ENCODE measurements at places on chromosomes 1 and 21.

GRCh38 chr1:5564578-5565257 is 427.5 kb downstream of the NPHP4 start:
- DNase-seq, result no peak

DNA sequence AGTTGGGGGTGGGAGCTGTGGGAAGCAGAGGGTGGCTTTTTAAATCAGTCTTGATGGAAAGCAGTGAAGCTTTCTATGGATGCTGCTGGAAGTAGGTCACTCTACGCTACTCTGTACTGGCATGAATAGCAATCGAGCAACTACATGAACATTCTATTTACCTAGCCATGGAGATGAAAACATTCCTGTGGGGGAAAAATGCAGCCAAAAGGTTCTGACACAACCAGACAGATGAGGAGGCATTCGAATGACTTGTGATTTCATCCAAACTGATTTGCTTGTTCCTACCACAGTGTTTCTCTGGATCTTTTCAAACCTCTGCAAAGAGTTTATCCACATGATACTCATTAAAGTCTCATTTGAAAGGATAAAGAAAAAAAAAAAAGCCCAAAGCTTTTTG is 95.0 kb downstream of the ASTN1 start:
- no peak for DNase-seq

GRCh38 chr1:121418369-121419049 is 233.7 kb downstream of the SRGAP2C start:
- no peak for DNase-seq

GRCh38 chr1:234871039-234871709 is 257.5 kb downstream of the TOMM20 start:
- no peak for DNase-seq

GRCh38 chr1:40439247-40439646 is 11.0 kb upstream of the ZFP69B start:
- DNase-seq, result no peak

DNA sequence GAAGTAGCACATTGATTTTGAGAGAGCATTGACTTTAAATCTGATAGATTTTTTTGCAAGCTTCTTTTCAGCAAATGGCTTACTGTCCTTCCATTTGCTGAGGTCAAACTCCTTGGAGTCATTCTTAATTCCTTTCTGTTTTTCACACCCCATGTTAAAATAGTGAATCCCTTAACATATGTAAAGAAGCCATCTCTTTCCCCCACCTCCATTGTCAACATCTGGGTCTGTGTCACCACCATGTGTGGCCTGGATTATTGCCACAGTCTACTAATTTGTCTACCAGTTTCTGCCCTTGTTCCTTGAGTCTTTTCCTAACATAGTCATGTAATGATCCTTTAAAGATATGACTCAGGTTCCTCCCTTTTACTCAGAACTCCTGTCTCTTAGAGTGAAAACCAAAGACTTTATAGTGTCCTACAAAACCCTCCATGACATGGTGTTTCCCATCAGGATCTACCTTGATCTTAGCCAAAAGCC is 104.7 kb downstream of the ST6GALNAC3 start:
- DNase-seq, result no peak

DNA sequence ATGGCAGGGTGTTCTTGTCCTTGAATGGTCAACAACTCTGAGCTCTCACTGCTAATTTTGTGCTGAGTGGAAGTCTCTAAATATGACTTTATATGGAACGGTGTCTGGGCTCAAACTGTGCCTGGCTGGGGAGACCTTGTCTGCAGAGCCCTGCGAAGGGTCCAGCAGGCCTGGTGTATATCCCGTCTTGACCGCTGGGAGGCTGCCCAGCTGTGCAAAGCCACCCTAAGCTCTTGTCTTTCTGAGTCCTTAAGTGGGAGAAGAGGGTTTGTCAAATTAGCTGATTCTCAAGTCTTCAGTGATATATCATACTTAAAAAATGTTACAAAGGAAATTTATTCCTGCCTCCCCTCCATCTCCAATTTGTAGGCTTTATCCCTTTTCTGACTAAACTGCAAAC is 198.7 kb downstream of the KCNJ6 start:
- DNase-seq, result no peak

- DNase-seq, result no peak
Measured at GRCh38 chr1:241698177-241698576, 46.1 kb downstream of the WDR64 start.

DNA sequence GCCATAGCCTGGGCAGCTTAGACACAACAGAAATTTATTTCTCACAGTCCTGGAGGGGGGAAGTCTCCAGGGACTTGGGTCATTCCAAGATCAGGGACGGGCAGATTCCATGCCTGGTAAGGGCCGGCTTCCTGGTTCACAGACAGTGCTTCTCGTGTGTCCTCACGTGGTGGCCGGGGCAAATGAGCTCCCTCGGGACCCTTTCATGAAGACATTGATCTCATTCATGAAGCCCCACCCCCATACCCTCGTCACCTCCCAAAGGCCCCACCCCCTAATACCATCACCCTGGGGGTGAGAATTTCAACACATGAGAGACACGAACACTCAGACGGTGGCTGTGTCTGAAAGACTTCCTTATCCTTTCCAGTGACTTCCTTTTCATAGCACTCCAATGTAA is 51.5 kb downstream of the ACOT7 start:
- DNase-seq, result no peak

DNA sequence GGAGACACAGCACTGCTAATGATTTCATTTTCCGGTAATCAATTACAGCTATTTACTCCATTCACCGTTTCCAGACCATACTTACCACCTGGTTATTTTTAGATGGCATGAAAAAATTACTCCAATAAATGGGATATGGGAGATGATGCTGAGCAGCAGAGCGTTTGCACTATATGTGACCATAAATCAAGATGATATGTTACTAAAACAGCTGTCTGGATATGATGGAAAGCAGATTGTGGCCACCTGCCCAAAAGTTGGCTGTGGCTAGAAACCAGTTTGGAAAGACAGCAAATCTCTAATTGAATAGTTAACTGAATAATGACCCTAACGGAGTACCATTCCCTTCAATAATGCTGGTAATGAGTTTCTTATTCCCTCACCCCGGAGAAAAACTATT is 22.5 kb upstream of the KCTD3 start:
- DNase-seq, result no peak

GRCh38 chr1:77175230-77175844 is 43.9 kb downstream of the PIGK start:
- no peak for DNase-seq

GRCh38 chr1:246577082-246577719 is 10.9 kb downstream of the CNST start:
- DNase-seq, result no peak

DNA sequence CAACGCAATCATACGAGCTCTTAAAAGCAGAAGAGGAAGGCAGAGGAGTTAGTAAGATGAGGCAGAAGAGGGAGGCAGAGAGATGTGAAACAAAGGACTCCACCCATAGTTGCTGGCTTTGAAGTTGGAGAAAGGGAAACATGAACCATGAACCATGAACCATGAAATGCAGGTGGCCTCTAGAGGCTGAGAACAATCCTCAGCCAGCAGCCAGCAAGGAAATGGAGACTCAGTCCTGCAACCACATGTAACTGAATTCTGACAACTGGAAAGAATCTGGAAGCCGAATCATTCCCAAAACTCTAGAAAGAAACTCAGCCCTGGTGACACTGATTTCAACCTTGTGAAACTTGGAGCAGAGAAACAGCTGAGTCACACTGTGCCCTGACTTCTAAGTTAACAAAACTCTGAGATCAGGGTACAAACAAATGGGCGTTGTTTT is 10.1 kb downstream of the DIPK1A start:
- no peak for DNase-seq

- no peak for DNase-seq
Measured at GRCh38 chr1:209291715-209292114, 291.8 kb upstream of the CAMK1G start.

DNA sequence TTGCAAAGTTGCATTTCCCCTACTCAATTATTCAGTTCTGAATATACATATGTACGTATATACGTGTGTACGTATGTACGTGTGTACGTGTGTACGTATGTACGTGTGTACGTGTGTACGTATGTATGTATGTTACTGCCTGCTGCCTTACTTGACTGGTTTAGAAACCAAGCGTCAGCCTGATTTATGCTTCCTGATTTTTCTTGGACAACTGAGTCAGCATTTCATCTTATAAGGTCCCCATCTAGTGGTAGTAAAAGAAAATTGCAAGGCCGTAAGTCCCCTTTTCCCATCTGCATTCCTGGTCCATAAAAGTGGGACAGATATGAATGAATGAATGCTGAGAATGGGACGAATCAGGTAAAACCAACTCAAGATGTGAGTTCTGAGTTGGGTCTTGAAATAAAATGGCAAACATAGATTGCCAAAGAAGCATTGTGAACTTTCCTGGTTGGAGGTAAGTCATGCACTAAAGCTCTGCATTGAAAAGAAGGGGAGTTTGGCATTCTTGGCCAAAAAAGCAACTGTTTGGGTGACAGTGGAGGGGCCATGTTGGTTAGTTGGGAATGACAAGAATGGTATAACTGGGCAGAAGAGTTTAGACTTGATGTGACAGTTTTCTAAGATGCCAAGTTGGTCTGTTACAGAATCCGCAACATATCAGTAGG is 76.4 kb upstream of the DNAH14 start:
- peak; percentile 6 for DNase-seq

DNA sequence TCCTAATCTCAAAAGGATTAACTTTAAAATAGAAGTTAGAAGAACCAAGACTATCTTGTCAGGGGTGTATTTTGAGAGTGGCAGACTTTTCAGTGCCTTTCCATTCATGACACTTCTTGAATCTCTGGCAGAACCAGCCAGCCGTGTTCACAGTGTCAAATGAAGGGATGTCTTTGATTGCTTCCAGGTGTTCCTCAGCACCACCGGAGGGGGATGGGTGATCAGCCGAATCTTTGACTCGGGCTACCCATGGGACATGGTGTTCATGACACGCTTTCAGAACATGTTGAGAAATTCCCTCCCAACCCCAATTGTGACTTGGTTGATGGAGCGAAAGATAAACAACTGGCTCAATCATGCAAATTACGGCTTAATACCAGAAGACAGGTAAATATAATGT is 32.3 kb downstream of the FMO1 start:
- DNase-seq, result no peak

- DNase-seq, result no peak
Measured at GRCh38 chr1:81433676-81434075, 367.1 kb upstream of the ADGRL2 start.

GRCh38 chr1:108889706-108890384 is 13.1 kb downstream of the GPSM2 start:
- DNase-seq, result no peak

GRCh38 chr1:221165839-221166500 is 286.7 kb downstream of the HLX start:
- DNase-seq, result no peak

DNA sequence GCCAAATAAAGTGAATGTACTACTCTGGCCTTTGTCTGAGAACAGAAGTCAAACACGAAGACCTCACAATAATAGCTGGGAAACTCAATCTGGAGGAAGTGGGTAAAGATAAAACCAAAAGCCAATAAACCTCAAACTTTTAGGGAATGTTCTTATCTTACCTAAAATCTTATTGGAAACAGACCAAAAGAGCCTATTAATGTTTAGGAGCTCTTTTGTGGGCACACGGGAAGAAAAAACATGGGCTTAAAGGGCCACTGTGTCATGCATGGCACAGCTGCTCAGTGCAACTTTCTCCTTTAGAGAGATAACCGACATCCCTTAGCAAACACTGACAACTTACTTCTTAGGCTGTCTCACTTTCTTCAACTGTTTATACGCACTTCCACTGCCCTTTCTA is 16.1 kb downstream of the EIF2B3 start:
- DNase-seq, result no peak

DNA sequence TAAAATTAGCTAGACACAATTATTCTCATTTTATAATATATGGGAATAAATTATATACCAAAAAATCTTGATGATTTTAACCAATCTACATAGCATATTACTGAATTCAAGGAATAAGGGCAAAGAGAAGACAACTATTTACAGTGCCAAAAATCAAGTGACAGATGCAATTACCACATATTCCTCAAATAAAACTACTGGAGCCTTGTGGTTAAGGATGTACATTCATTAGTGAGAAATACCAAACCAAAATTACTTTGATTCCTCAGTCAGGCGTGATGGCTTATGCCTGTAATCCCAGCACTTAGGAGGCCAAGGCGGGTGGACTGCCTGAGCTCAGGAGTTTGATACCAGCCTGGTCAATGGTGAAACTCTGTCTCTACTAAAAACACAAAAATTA is 68.8 kb upstream of the RBM34 start:
- no peak for DNase-seq

GRCh38 chr1:221782477-221782876 is 40.6 kb upstream of the DUSP10 start:
- no peak for DNase-seq

DNA sequence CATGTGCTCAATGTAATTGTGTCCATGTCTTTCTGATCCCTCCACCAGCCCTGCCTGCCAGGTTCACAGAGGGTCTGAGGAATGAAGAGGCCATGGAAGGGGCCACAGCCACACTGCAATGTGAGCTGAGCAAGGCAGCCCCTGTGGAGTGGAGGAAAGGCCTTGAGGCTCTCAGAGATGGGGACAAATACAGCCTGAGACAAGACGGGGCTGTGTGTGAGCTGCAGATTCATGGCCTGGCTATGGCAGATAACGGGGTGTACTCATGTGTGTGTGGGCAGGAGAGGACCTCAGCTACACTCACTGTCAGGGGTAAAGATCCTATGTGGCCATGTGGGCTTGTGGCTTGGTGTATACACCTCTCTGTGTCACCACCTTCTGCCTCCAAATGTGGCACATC is 91.4 kb downstream of the OBSCN start:
- no peak for DNase-seq

DNA sequence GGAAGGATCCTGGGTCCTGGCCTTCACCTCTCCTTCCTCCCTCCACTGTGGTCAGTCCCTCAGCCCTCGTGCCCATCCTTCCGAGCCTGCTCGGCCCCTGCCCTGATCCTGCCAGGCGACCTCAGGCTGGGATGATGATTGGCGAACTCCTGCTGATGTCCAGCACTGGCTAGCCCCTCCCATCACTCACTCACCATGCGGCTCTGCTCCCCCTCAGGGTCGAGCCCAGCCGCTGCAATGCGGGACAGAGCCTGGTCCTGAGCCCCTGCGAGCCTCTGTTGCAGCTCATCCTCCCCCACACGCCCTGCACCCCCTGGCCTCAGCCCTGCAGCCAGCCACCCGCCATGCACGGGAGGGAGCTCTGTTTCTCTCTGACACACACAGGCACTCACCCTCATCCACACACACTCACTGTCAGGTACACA is 100.2 kb downstream of the DMRTB1 start:
- no peak for DNase-seq

DNA sequence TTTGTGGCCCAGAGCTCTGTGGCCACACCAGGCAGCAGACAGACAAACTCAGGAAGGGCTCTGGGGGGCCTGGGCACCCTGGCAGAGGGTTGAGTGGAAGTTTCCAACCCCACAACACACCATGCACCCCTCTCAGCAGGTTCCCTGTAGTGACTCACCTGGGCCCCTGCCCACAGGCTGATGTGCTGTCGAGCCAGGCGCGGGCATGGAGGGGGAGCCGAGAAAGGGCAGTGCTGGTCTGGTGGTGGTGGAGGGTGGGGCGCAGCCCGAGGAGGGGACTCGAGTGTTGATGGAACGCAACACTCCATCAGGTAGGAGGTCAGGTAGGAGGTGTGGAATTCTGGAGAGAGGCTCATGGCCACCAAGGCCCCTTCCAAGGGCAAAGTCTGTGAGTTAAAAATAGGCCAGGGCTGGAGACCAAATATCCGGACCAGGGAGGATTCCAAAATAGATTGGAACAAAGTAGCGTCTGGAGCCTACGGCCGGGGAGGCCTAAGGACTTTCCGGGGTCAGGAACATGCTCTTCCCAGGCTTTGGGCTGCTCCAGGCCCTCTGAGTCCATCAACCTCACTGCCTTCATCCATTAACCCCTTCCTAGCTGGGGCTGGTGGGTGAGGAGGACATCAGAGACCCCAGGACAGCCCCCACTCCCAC is 191.5 kb upstream of the AJAP1 start:
- DNase-seq, result no peak

Data from NCI-H1105 (cell line).